Stimulated activated CD8-positive, alpha-beta memory T cell treated with anti-CD3 and anti-CD28 coated beads, Interleukin-7, amount 100 ng/mL, for 1 hour (primary cell): ENCODE measurements at places on chromosomes 6 and 20.
A peak's percentile ranks its signal among the peaks of the same experiment; 100 is the strongest.

- no peak for DNase-seq
Measured at GRCh38 chr20:41363601-41364000, 3.0 kb downstream of the EMILIN3 start.

DNA sequence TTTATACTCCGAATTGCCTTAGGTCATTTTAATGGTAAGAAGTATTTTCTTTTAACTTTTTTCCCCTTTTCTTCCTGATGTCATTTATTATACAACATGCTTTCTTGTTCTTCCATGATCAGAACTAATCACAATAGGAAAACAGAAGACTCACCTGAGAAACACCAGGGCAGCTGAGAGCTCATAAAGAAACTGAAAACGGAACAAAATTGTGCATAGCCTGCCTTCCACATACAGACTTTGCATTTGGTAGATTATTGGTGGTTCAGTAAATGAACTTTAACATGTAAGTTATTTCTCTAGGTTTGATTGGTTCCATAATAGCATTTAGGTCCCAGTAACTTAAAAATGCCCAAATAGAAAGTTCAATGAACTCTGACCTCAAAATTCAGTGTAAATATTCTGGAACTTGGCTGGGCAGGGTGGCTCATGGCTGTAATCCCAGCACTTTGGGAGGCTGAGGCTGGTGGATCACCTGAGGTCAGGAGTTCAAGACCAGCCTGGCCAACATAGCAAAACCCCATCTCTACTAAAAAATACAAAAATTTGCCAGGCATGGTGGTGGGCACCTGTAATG lies 161.1 kb upstream of the DTNBP1 start:
- no peak for DNase-seq

DNA sequence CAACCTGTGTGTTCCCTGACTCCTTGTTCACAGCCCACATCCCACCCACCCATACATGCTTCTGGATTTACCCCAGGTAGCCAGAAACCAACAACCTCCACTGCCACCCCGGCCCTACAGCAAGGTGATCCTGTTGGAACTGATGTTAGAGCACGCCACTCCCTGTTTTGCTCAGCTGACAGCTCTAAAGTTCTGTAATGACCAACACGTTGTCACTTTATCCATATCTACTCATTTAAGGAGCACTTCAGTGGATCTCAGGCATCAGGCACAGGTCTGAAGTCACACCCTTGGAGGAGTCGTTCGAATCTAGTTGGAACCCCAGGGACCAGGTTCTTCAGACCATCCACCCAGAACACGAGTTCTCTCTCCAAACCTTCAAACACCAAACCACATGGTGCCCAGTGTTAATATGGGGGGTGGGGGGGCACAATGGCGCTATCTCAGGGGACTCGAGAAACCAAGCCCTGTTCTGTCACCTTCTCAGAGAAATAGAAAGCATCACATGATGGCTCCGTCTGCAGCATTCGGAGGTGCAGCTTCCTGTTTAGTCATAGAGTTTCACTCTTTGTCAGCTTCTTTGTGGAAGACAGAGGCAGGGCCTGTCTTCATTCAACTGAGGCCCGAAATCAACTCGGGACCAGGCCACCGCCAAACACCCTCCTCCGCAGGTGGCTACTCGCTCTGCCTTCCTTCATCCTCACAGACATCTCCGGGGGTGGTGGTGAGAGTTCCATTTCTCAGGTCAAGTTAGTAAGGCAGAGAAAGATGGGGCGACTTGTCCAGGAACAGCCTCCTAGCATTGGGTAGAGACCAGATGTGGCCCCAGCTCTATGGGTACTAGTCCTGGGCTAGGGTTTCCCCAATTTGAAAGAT lies 142.2 kb downstream of the NFATC2 start:
- DNase-seq, result peak; percentile 31

- DNase-seq, result no peak
Measured at GRCh38 chr6:4940416-4940815, 63.4 kb downstream of the RPP40 start.

- DNase-seq, result no peak
Measured at GRCh38 chr20:2652724-2653555, 508 bp downstream of the NOP56 start.

DNA sequence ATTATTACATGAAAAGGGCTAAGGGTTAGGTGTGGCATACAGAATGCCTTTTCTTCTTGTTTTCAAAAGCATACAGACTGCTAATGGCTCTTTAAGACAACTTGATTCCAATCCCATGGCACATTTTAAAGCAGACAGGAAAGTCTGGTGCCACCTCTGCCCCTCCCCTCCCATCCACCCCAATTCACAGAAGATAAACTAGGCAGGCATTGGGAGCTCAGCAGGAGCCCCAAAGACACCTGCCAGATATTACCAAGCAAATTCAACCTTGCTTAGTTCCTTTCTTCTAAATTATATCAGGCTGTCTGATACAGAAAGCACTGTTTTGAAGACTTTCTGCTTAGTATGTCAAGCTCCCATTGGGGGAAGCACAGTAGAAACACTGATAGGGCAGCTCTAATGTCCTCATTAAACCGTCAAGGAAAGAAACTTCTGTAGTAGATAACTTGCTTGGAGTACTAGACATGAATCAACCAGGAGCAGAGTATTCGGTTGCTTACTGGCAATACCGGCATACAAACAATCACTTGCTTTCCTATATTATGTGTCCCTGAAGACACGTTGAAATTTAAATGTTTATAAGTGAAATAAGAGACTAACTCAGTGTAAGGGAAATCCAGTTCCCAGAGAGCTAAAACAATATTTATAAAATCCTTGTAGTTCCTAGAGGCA lies 13.0 kb downstream of the SESN1 start:
- DNase-seq, result no peak

DNA sequence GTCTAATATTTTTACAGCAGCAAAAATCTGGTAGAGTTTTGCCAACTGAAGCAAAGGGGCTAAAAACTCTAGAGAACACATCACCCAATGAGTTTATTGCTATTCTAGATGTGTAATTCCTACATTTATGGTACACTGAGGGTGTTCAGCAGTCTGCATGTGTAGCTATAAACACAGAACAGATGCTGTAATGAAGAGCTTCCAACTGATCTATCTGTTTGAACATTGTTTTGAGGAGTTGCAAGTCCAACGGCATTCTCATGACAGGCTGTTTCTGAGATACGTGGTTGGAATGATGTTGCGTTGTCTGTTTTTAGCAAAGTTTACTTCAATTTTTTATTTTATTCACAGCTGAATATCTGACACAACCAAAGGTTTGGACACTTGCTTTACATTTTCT lies 141.2 kb upstream of the RAB32 start:
- no peak for DNase-seq

- DNase-seq, result no peak
Measured at GRCh38 chr6:159493898-159494585, 199.0 kb downstream of the SOD2 start.

DNA sequence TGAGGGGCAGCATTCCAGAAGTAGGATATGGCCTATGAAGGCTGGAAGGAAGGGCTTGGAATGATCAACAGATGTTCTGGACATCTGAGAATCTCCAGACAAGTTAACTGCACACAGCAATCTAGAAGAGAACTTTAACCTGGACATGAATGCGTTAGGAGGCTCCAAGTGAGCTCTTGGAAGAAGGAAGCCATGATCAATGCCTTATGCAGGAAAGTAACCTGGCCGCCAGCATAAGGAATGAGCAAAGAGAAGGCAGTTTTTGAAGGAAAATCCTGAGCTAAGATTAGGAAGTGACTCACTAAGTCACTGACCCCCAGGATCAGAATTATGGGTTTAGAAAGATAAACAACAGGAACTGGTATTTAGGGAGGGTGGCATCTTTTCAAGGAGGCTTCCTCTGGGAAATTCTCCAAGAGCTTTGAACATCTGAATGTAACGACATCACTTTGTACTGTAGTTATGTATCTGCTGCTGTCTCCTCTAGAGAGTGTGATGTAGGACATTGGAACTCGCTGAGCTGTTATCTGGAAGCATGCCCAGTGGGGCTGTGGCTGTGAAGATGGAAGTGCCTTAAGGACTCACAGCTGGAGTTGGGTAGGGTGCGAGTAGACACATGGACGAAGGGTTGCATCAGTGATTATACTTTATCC lies 236.8 kb downstream of the PACRG start:
- no peak for DNase-seq

GRCh38 chr6:1382883-1383728 lies 6.3 kb upstream of the FOXF2 start:
- no peak for DNase-seq

- DNase-seq, result peak; percentile 61
Measured at GRCh38 chr6:106520711-106521401, 108.4 kb downstream of the RTN4IP1 start.

GRCh38 chr6:33248643-33248931 lies 23.1 kb downstream of the VPS52 start:
- DNase-seq, result peak; percentile 9

GRCh38 chr6:53441035-53441493 lies 92.3 kb upstream of the ELOVL5 start:
- DNase-seq, result no peak

- DNase-seq, result no peak
Measured at GRCh38 chr6:110687326-110687725, 127.9 kb downstream of the CDK19 start.

DNA sequence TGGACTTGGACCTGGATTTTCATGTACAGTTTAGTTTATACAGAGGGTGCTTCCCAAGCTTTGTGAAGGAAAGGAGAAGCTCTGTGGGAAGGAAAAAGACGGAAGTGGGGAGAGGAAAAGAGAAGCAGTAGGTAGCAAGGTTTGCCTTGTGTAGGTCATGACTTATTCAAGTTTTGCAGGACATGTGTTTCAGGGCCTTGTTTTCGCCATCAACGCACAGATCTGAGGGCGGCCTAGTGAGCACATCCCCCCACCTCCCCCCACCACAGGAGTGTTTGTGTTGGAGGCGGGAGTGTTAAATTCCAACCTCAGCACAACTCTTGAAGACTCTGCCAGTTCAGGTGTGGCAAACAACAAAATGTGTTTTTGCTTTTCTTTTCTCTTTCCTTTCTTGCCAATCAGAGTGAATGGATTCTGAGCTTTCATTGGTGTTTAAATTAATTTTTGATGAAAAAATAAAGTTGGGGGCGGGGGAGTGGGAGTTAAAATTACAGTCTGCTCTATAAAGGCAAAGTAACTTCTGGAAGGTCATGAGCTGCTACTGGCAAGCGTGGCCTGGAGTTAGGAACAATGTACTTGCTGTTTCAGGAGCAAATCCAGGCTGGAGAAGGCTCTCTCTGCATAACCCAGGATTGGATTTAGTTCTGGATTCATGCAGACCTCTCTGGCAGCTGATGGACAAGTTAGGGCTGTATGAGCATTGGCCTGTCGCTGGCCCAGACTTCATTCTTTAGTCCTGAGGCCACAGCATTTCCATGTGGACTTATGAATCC lies 338.5 kb downstream of the CD83 start:
- no peak for DNase-seq

DNA sequence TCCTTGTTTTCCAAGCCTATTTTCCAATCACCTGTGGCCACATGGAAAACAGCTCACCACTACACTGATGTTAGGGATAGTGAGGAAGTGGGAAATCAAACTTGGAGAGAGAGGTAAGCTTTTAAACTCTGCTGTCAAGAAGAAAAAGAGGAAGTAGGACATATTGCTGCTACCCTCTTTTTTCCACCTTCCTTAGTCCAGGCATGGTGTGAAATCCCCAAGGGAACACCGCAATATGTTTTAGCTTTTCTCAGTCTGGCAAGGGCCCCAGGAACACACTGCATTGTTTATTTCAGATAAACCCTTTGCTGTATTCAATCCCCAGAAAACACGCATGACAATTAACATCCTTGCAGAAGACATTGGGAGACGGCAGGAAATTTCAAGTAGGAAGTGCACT lies 61.3 kb downstream of the HS3ST5 start:
- no peak for DNase-seq

GRCh38 chr20:59024111-59024530 lies 4.9 kb downstream of the TUBB1 start:
- DNase-seq, result no peak

DNA sequence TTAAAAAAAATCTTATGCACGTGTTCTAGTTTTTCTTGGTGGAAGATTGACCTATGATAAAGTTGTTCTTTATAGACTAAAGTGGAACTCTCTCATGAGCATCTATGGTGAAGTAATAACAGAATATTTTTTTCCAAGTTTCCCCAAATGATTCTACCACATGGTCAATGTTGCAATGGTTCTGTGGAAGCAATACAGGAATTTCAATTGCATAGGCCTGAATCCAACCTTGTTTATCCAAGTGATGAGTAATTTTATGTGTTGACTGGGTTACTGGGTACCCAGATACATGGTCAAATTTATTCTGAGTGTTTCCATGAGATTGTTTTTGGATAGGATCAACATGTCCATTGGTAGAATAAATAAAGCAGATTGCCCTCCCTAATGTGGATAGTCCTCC lies 581.5 kb downstream of the MMUT start:
- DNase-seq, result no peak

DNA sequence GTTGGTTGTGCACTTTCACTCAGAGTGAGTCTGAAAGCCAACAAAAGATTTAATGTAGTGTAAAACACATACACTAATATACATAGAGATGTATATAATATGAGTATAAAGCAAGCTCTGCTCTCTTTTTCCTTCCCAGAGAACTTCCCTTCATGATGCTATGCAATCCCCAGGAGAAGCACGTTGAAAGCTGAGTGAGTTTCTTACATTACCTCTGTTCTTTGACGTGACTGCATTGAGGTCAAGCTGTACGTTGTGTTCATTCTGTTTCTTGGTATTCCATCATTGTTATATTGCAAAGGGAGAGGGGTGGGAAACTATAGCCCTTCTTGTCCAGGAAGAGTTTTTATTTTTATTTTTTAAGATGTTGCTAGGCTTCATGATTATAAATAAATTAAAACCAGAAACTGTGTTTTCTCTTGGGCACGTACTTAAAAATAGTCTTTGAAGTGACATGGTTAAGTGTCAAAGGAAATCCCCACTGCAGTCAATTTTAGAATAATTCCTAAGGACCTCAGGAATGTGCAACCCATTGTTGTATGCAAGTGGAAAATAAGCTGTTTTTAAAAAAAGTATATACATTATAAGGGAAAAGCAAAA lies 651.0 kb downstream of the CD109 start:
- no peak for DNase-seq

GRCh38 chr20:35404614-35405259 lies 7.0 kb downstream of the UQCC1 start:
- no peak for DNase-seq

- no peak for DNase-seq
Measured at GRCh38 chr6:37820718-37821079, 1.2 kb downstream of the ZFAND3 start.

- no peak for DNase-seq
Measured at GRCh38 chr20:13349235-13349604, 128.1 kb downstream of the ISM1 start.

DNA sequence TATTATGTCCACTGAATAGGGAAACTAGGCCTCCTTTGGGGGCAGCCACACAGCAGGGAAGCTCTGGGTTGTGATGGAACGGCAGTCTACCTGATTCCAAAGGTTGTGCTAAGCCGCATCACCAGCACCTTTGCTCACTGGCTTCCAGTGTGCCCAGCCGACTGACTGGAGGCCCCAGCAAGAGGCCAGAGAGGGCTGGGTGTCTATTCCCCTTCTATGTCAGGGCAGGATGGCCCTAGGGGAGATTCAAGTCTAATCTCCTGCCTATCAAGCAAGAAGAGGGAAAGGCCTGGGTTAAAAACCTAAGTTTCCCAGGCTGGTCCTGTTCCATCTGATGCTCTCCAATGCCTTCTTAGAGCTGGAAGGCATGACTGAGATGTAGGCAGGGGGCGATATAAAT lies 53.6 kb downstream of the JPH2 start:
- DNase-seq, result no peak

- no peak for DNase-seq
Measured at GRCh38 chr20:58716476-58717277, 24.1 kb downstream of the NPEPL1 start.
